HEK293T (cell line): ENCODE measurements at places on chromosomes 13 and 19.

DNA sequence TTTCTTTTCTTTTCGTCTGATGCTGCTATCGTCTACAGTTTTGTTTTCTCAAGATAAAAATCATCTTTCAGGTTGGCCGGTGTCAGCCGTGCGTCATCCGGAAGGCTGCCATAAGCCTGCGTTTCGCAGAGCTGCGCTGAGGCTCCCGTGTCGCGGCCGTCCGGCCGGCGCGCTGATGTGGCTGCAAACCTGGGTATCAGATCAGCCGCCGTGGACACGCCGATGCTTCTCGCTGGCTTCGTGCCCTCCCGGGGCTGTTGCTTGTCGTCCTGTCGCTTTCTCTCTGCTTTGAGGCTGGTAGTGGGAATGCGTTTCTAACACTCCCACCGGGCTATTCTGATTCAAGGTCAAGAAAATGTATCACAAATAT, 45.9 kb upstream of the TFDP1 start:
- DNase-seq, result no peak

GRCh38 chr13:78784014-78784750, 125.2 kb upstream of the OBI1 start:
- no peak for DNase-seq

- DNase-seq, result no peak
Observed at GRCh38 chr13:31223640-31224039, 23.9 kb downstream of the B3GLCT start.

- DNase-seq, result no peak
Observed at GRCh38 chr19:41928754-41929535, 696 bp upstream of the ERFL start.

GRCh38 chr13:105827111-105827809, 708.2 kb downstream of the EFNB2 start:
- no peak for DNase-seq

DNA sequence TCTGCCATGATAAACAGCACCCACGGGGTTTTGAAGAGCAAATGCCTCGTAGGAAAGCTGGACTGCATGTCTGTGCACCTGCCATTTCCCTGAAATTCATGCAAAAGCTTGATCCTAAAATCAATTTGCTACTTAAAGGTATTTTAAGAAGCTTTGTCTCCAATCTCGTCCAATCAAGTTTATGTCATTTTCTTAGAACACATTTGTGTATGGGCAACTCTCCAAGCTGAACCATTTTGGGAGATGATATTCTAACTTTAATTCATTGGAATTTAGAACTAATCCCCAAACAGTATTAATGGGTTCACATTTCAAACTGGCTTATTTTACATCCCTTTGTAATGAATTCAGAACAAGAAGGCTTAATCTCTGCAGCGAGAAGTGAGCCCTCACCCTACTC, 822 bp downstream of the ADPRHL1 start:
- DNase-seq, result no peak

DNA sequence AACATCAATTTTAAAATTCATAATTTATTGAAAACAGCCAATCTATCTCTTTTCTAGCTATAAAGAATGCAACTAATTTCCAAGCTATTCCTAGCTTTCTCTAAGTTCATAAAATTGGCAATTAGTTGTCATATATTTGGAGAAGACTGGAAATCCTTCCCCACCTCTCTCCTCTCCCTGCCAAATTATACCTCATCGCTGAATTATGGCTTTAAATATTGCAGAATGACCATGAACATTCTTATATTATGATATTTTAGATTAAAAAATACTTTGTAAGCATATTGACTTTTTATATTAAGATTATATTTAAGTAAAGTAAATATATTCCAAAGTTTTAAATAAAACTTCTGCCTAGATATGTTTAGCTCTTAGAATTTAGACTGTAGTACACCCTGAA, 58.2 kb downstream of the ESD start:
- DNase-seq, result no peak

DNA sequence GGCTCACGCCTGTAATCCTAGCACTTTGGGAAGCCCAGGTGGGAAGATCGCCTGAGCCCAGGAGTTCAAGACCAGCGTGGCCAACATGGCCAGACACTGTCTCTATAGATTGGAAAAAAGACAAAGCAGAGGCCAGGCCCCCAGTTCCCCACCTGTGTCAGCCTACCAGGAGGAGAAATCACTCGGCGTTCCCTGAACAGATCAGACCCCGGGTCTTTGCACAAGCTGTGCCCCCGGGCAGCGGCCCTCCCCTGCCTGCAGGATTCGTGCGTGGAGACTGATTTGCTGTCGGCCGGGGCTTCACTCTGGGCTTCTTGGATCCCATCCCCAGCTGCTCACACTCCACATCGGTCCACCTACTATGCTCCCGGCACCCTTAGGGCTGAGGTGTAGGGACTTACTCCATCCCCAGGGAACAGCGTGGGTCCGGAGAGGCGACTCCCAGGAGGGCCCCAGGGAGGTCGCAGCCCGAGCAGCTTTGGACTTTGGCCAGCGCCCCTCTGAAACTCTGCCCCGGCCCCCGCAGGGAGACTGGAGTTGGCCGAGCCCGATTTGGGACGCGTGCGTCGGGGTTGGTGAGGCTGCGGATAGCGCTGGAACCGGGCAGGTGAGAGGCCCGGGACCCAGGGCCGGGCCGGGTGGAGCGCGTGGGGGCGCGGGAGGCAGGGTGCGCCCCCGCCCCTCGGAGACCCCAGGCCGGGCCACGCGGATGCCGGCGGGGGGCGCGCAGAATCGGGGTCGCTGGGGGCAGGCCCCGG, 515 bp upstream of the EFNA2 start:
- DNase-seq, result no peak

GRCh38 chr13:46168341-46168740, 13.6 kb downstream of the LCP1 start:
- no peak for DNase-seq

GRCh38 chr13:98253526-98253925, 76.5 kb upstream of the RNF113B start:
- no peak for DNase-seq

- no peak for DNase-seq
Observed at GRCh38 chr13:95603887-95604555, 40.5 kb downstream of the DZIP1 start.

DNA sequence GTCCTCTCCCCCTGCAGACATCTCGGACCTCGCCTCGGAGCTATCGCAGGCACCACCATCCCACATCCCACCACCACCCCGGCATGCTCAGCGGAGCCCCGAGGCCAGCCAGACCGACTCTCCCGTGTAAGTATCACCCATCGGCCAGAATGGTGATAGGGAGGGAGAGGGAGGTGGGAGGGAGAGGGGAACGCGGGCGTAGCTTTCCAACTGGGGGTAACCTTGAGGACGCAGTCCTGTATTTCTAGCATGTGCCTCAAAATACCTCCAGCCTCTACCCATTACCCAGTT, 26.1 kb downstream of the TJP3 start:
- no peak for DNase-seq

DNA sequence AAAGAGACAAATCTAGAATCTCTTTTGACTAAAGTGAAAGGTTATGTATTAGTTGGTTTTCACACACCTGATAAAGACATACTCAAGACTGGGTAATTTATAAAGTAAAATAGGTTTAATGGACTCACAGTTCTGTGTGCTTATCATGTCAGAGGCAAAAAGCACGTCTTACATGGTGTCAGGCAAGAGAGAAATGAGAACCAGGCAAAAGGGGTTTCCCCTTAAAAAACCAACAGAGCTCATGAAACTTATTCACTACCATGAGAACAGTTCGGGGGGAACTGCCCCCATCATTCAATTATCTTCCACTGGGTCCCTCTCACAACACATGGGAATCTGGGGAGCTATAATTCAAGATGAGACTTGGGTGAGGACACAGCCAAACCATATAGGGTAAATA, 486.8 kb downstream of the DACH1 start:
- DNase-seq, result no peak

DNA sequence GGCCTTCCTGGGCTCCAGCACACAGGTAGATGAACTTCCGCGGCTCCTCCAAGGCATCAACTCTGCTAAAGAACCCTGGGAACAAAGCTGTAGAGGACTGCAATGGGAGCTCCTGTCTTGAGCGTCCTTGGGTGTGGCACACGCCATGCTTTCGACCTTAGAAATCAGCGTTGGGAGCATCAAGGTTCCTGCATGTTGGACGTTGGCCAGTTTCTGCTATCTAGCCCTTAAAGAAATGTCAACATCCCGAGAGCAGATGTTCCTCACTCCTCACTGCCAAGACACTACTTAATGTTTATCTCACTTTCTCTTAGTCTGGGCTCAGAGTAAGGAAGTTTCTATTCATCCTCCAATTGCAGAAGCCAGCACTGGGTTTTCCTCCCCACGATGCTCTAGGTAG, 70.6 kb upstream of the MEDAG start:
- no peak for DNase-seq

- DNase-seq, result peak; percentile 22
Observed at GRCh38 chr19:45547965-45548609, 36.5 kb downstream of the OPA3 start.

DNA sequence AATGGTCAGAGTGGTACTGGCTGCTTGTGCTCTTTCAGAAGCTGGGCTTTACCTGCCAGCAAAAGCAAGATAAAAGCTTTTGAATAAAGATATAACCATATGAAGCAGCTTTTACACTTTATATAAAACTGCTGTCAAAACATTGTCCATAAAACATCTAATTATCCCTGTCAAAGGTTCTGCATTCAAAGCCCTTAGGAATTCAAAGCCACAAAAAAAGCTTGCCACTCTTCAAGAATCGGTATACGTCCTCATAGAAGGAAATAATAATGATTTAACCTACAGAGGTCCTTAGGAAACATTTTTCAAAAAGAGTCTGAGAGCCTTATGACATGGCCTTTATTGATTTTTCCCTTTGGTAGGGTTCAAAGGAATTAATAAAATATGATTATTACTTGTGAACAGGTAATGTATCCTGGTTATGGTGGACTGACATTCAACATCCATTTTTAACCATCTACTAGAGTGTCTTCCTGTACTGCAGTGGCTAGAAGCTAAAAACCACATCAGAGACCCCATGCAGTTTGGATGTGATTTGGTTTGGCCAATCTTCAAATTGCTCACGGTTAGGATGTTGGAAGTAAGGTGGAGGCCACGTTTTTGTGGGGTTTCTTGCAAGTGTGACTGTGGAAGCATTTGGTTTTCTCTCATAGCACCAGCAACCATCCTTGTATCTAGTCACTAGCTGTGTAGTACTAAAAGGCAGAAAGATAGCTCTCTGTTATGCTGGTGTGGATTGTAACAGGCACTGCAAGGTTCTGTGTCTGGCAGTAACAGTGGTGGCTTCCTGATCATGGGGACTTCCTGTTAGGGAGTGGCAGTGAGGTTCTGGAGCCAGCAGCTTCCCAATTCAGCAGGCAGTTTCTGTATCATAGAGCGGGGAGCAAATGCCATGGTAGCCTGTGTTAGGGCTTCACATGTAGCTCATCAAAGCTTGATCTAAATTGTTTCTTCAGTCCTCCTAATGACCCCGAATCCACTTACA, 441.5 kb downstream of the DIAPH3 start:
- no peak for DNase-seq

GRCh38 chr13:74675182-74675581, 541.0 kb upstream of the KLF12 start:
- DNase-seq, result no peak

GRCh38 chr19:48395499-48395898, 2.0 kb downstream of the GRIN2D start:
- no peak for DNase-seq

GRCh38 chr19:46723471-46723870, 6.6 kb upstream of the PRKD2 start:
- DNase-seq, result no peak

- DNase-seq, result no peak
Observed at GRCh38 chr19:35502751-35503150, 10.7 kb downstream of the DMKN start.

DNA sequence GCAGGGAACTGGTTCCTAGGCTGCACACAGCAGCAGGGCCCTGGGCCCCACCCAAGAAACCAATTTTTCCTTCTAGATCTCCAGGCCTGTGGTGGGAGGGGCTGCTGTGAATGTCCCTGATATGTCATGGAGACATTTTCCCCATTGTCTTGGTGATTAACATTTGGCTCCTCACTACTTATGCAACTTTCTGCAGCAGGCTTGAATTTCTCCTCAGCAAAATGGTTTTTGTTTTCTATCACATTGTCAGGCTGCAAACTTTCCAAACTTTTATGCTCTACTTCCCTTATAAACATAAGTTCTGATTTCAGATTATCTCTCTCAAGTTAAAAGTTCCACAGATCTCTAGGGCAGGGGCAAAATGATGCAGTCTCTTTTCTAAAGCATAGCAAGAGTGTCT, 310.2 kb upstream of the PCDH20 start:
- DNase-seq, result no peak

DNA sequence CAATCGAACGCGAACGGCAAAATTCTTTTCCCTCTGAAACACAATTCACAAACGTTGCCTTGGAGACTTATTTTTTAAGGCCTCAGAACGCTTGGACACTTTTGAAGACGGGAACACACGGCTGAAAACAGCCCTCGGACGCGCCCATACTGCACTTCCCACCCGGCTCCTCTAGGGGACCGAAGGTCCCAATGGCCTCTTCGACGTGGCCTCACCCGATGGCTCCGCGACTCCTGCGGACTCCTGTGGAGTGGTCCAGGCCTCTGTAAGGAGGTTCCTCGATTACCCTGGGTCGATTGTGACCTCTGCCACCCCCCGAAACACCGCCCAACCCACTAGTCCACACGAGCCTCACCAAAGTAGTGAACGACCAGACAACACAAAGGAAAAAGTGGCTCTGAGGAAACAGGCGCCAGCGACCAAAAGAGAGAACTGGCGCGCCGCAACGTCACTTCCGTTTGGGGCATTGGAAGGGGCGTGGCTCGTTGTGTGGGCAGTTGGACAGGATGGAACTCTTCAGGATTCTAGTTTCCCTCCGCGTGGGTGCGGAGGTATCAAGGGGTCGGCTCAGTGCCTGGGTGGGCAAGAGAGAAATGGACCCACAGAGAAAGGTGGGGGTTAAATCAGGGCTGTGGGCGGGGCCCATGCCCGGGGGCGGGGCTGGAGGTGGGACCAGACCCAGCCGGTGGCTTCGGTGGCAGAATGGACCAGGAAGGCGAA, at the start of gene ZNF560:
TSS of gene ZNF560 (minus strand) at position 434 of the 720 bp plus-strand sequence. CDS start 23,303 bp downstream, outside the sequence.
- DNase-seq, result peak; percentile 12

DNA sequence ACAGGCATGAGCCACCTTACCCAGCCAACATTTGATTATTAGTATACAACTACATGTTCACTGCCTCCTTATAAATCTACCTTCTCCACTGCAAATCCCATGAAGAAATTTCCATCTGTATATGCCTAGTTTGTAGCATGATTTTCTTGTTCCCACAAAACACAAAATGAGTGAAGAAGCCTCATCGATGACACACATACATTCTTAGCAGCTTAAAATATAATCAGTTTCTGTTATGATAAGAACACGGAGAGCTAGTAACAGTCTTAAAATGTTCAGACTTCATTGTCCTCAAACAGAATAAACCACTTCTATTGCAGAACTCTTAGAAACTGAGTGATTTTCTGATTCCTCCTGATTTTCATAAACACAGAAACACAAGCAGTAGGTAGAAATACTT, 740.5 kb downstream of the PCDH9 start:
- DNase-seq, result no peak

GRCh38 chr13:86355301-86355700, 556.1 kb upstream of the SLITRK6 start:
- no peak for DNase-seq

- no peak for DNase-seq
Observed at GRCh38 chr13:95003019-95003813, 290.9 kb upstream of the SOX21 start.

- no peak for DNase-seq
Observed at GRCh38 chr13:44747179-44747578, 171.0 kb upstream of the TSC22D1 start.
